ENCODE measurements at places on chromosomes 6 and 20. TPM values are rescaled to one million over a fixed set of nuclear protein-coding genes. Genes with fewer than 3 reads are reported as not detected.

DNA sequence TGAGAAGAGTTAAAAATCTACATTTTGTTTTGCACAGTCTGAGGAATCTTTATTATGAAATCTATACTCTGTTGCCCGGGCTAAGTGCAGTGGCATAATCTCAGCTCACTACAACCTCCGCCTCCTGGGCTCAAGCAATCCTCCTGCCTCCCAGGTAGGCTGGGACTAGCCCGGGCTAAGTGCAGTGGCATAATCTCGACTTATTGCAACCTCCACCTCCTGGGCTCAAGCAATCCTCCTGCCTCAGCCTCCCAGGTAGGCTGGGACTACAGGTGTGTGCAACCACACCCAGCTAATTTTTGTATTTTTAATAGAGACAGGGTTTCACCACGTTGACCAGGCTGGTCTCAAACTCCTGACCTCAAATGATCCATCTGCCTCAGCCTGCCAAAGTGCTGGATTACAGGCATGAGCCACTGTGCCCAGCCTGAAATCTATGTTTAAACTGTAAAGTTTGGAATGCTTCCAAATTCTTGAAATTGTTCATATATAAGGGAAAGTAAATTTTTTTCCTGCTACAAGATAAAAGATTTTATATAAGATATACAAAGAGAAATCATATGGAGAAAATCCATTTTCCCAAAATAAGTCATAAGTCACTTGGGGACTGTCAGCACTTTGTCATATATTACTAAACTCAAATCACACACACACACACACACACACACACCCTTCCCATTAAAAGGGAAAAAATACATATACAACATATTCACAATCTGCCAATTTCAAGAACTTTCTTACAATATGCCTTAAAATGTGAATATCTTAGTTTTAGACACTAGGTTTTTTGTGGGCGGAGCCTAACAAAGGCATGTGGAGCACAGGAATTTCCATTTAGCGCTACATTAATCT lies 19.4 kb downstream of the PTPRK start:
- no peaks in the 10 kb centered on the region for H3K4me1 ChIP-seq
- H3K27me3 ChIP-seq = no peaks in the 10 kb centered on the region
- no peaks in the 10 kb centered on the region for H3K36me3 ChIP-seq
- H3K4me3 ChIP-seq = no peak overlapping the region
- no peak for DNase-seq

- no peak overlapping the region for H3K4me3 ChIP-seq
- H3K36me3 ChIP-seq = no peaks in the 10 kb centered on the region
- H3K4me1 ChIP-seq = no peaks in the 10 kb centered on the region
- no peak for DNase-seq
- H3K27me3 ChIP-seq = no peaks in the 10 kb centered on the region
Measured at GRCh38 chr6:81734081-81734480, 18.4 kb downstream of the TENT5A start.

- H3K27me3 ChIP-seq = no peaks in the 10 kb centered on the region
- no peak overlapping the region for H3K27ac ChIP-seq
- peaks cover 10% of the 10 kb centered on the region for H3K4me1 ChIP-seq
Measured at GRCh38 chr6:47170617-47170947, 128.4 kb upstream of the ADGRF1 start.

DNA sequence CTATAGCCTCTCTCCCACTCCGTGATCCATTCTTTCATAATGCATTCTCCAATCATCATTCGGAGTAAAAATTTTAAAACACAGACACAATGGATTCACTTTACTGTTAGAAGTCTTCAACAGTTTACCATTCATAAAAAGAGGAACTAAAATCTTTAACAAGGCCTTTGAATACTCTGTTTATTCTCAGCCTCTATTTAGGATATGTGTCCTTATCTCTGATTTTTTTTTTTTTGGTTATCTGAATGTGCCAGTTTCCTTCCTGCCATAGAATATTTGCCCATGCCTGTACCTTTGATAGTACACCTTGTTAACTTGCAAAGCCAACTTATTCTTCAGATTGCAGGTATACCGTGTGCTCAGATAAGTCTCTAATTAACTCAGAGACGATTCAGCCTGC lies 11.1 kb downstream of the CRISP1 start:
- H3K4me3 ChIP-seq = no peak overlapping the region
- H3K27ac ChIP-seq = no peak overlapping the region
- no peaks in the 10 kb centered on the region for H3K36me3 ChIP-seq
- no peaks in the 10 kb centered on the region for H3K27me3 ChIP-seq

DNA sequence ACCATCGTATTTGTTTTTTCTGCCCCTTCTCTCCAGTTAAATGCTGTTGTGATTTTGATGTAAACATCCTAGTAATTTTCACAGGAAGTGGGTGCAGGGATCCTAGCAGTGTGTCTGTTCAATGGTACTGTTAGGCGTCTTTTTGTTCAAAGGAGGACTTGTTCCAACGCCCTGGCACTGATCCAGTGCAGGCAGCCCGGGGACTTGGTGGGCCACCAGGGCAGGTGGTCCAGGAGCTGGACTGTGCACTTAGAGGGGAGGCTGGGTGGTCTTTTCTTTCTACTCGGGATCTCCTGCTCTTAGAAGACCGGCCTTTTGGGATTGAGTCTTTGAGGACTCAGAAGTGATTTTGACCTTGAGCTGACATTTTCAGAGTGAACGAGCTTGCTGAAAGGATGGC lies 41.1 kb upstream of the NKX2-2 start:
- no peaks in the 10 kb centered on the region for H3K4me1 ChIP-seq
- no peak overlapping the region for H3K4me3 ChIP-seq
- peak; percentile 14 for DNase-seq
- H3K27ac ChIP-seq = no peak overlapping the region
- no peaks in the 10 kb centered on the region for H3K36me3 ChIP-seq

GRCh38 chr20:1987826-1988225 lies 6.0 kb downstream of the PDYN start:
- H3K27me3 ChIP-seq = peaks cover 32% of the 10 kb centered on the region
- no peak overlapping the region for H3K4me3 ChIP-seq
- no peak overlapping the region for H3K27ac ChIP-seq
- no peaks in the 10 kb centered on the region for H3K4me1 ChIP-seq

DNA sequence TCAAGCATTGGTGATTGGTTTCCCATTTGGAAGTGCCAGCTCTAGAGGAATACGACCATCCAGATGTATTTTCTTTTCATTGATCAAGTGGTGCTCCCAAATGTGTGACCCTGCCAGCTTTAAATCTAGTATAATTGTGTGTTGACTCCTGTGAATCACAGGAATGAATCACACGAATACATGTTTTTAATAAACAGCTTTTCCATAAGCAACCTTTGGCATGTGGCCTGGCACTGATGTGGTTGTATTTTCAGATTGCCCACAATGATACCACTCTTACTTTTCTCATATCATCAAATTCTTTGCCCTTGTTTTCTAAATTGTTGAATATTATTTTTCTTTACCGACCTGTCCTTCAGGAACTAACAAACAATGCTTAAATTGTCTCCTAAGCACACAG lies 367 bp downstream of the GSTA3 start:
- no peaks in the 10 kb centered on the region for H3K4me1 ChIP-seq
- no peak for DNase-seq
- no peak overlapping the region for H3K27ac ChIP-seq
- H3K36me3 ChIP-seq = no peaks in the 10 kb centered on the region
- no peak overlapping the region for H3K4me3 ChIP-seq

GRCh38 chr6:3398755-3399696 lies 57.8 kb downstream of the SLC22A23 start:
- no peaks in the 10 kb centered on the region for H3K27me3 ChIP-seq
- no peak overlapping the region for H3K27ac ChIP-seq
- H3K4me3 ChIP-seq = no peak overlapping the region
- DNase-seq = no peak

DNA sequence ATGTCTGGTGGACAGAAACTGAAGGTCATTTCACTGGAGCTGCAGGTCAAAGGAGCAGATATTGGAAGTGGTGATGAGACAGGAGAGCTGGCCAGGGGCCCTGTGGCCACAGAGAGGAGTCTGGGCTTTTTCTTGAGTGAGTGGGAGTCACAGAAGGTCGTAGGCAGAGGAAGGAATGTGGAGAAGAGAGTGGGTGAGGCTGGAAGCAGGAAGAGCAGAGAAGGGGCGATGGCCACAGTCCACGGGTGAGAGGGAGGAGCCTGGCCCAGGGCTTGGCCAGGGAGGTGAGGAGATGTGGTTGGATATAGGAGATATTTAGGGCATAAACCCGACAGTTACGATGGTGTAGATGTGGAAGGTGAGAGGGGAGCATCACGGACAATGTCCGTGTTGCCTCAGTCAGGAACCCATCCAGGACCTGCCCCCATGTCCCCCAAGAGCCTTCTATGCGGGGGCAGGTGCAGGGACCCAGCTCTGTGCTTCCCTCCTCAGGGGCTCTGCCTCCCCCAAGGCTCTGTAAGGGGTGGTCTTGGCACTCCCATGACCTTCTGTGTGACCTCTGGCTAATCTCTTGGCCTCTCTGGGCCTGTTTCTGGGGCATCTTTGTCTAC lies 150.5 kb upstream of the PTPN1 start:
- H3K36me3 ChIP-seq = no peaks in the 10 kb centered on the region
- no peak overlapping the region for H3K27ac ChIP-seq
- H3K4me3 ChIP-seq = no peak overlapping the region
- peaks cover 20% of the 10 kb centered on the region for H3K27me3 ChIP-seq

DNA sequence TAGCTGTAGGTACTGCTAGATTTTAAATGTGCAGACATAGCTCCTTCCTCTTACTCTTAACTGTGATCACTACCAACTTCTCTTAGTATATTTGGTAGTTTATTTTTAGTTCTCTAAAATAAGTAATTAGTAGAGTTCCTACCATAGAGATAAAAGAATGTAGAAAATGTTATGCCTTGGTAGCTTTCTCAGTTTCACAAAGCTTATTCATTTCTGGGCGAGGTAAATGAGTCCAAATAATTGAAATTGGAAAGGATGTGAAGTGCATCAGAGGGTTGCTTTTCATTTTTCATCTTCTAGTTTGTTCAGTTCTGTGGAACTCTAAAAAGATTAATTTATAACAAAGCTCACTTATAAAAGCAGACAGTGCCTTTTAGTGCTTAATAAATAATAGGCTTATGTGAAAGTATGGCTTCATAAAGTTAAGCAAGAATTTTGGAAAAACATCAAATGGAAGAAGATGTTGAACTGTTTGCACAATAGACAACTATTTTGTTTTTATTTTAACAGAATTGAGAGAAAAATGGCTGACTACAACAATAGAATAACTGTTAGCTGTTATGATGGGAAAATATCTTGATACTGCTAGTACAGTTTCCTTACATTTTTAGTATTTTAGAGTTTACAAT lies 303.7 kb downstream of the UTRN start:
- H3K4me1 ChIP-seq = no peaks in the 10 kb centered on the region
- no peak overlapping the region for H3K4me3 ChIP-seq
- H3K27me3 ChIP-seq = no peaks in the 10 kb centered on the region
- DNase-seq = no peak
- no peaks in the 10 kb centered on the region for H3K36me3 ChIP-seq

GRCh38 chr6:167113047-167113754 lies 9.7 kb upstream of the CCR6 start:
- H3K36me3 ChIP-seq = no peaks in the 10 kb centered on the region
- DNase-seq = no peak
- no peaks in the 10 kb centered on the region for H3K4me1 ChIP-seq
- no peak overlapping the region for H3K27ac ChIP-seq

- H3K4me1 ChIP-seq = no peaks in the 10 kb centered on the region
- DNase-seq = no peak
- H3K27ac ChIP-seq = no peak overlapping the region
- H3K4me3 ChIP-seq = no peak overlapping the region
- H3K36me3 ChIP-seq = no peaks in the 10 kb centered on the region
Measured at GRCh38 chr20:5463007-5463686, 146.4 kb upstream of the PROKR2 start.

DNA sequence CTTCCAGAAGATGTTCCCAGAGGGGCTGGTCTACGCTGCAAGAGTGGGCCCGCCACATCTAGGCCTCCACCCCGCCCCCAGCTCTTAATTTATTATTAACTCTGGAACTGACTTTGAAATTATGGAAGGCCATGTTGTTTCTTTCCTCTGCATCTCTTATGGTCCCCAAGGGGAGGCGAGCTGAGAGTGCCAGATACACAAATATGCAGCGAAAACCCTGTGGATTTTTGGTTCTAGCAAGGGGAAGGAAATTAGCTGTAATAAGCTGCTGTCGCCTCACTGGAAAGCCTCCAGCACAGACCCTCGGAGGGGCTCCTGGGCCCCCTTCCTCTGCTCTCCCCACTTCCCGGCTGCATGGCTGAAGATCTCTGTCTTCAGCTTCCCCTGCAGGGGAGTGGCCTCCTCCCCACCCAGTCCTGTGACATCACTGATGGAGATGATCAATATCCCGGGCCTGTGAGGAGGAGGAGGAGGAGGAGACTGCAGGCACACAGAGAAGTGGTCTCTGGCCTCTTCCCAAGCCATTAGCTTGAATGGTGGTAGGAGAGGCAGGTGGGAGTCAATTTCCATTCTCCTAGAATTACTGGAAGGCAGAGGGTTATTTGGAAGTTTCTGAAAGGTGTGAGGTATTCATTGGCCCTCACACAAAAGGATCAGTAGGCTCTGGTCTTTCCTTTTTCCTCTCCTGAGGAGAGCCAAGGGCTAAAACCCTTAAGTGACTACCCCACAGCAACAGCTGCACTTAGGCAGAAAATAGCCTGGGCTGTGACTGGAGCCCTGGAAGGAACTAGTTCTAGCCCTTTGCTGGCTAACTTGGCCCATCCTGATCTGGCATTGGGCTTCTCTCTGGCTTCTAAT lies 39.7 kb upstream of the CCDC167 start:
- no peaks in the 10 kb centered on the region for H3K4me1 ChIP-seq
- H3K4me3 ChIP-seq = no peak overlapping the region
- no peak for DNase-seq

GRCh38 chr6:163231356-163232014 lies 183.0 kb upstream of the QKI start:
- H3K4me3 ChIP-seq = no peak overlapping the region
- no peaks in the 10 kb centered on the region for H3K36me3 ChIP-seq
- H3K27ac ChIP-seq = no peak overlapping the region
- DNase-seq = no peak

DNA sequence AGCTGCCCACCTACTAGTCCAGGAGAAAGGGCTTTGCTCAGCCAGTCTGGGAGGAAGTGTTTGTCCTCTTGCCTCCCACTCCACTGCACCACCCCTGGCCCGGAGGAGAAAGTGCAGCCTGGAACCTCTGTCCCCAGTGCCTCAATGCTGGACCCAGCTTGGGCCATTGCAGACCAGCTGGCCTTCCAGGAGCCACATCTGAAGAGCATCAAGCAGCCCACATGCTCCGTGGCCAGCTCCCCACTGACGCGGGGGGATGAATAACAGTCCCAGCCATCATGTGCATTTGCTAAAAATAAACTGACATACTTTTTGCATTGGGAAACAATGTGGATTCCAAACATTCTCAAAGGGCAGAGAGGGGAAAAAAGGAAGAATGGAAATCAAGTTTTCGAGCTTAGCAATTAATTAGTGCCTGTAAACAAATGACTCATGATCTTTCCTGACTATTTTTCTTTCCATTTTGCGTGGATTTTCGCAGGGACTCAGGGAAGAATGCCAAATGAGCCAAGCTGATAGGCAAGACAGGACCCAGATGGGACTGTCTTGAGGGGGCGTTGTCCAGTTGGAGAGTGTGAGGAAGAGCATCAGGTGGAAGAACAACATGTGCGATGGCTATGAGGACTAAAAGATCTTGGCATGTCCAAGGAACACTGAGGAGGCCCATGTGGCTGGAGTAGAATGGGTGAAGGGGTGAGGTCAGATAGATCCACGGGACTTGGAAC lies 34.1 kb downstream of the CEBPB start:
- no peaks in the 10 kb centered on the region for H3K4me1 ChIP-seq
- no peaks in the 10 kb centered on the region for H3K36me3 ChIP-seq
- no peak overlapping the region for H3K4me3 ChIP-seq
- no peak for DNase-seq

MYO6 gene
- 6.9 TPM for total RNA-seq

AKAP12 gene
- total RNA-seq = 63.4 TPM

KCNK5 gene
- 9.5 TPM for total RNA-seq

BFSP1 gene
- not detected for total RNA-seq

All from SJCRH30 (cell line).